ENCODE measurements at places on chromosomes 7 and 10.
A peak's percentile ranks its signal among the peaks of the same experiment; 100 is the strongest.

GRCh38 chr7:102973096-102973802, 60.4 kb downstream of the LRRC17 start:
- no peak for DNase-seq

GRCh38 chr7:39667341-39667923, 44.1 kb downstream of the RALA start:
- no peak for DNase-seq

GRCh38 chr10:63114031-63114814, 18.9 kb upstream of the NRBF2 start:
- no peak for DNase-seq

DNA sequence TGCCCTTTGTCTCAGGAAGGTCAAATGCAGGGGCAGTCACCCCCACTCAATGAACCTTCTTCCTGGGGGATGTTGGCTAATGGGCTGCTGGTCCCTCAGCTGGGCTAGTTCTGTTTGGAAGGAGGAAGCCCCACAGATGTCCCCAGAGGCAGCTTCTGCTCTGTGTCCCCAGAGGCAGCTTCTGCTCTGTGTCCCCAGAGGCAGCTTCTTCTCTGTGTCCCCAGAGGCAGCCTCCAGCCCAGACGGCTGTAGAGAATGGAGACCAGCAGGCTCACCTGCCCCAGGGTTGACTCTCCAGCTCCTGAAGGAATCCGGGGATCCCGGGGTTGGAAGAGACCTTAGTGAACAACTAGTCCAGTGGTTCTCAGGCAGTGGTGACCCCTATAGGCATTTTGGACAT, 62.5 kb upstream of the LEP start:
- no peak for DNase-seq

DNA sequence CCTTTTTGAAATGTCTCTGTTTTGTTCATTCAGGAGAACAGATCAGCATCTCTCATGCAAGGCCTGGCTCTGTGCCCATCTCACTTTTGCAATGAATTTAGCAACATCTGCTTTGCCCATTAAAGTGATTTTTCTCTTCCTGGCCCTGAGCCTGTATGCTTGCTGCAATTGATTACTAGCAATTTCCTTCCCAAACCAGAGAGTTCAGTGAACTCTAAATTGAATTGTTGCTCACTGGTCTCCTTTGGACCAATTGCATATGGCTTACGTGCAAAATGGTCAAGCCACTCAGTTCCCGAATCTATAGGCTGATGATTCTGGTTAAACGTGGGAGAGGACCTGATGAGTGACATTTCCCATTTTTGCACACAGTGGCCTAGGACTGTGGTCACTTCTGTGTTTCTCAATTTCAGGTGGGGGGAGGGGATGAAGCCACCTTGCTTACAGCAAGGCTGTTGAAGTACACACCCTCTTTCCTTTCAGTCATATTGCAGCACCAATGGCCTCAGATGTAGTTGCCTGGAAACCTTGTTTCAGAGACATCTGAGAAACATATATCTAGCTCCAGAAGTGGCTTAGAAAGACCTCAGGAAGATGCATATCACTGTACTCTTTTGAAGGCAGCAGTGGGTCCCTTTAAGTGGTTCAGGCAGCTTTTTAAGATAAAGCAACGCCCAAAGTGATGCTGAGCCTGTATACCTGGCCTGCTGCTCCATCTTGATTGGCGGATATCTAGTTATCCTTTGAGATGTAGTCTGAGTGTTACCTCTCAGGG, 201.4 kb downstream of the PTEN start:
- no peak for DNase-seq

- DNase-seq: no peak
These were observed 340.2 kb upstream of the CELF2 start for GRCh38 chr10:10677479-10677878.

DNA sequence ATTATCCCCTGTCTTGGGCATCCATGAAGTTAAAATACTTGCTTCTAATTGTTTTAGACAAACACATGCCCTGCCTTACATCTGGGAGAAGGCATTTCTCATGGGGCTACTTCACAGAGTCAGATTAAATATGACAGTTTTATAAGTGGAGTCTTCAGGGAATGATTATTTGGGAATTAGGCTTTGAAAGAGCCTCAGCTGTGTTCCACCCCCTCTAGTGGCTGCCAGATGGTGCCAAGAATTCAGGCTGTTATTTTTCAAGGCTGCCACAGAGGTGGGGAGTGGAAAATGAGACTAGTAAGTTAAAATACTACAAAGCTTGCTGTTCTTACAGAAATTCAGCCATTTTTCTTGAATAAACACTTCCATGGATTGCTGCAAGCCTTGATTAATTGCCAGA, 45.8 kb upstream of the DNAH11 start:
- DNase-seq: no peak

- no peak for DNase-seq
These were observed 106.6 kb downstream of the DKK1 start for GRCh38 chr10:52420656-52421055.

DNA sequence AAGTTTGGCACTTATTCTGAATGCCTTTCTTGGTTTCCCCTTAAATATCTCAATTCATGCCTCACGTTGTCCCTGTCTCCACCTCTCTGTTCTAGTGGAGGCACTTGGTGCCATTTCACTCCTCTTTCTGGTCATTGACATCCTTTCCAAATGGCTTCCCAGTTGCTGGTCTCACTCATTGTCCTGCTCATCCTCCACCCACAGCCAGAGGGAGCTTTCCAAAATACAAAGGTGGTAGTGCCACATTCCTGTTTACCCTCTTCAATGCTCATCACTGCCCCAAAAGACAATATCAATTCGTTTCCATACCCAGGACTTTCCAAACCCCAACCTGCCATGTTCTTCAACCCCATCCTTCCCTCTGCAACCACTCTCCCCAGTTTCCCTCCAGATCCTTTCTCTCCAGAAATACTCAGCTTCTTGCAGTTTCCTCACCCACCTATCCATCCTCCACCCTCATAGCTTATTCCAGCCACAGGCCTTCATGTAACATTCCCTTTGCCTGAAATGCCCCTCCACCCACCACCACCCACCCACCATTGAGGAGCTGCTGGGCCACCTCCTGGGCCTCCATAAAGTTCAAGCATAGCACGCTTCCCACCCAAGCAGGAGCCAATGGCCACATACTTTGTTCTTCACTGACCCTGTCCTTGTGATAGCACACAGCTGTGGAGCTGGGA, 63.1 kb upstream of the ADRB1 start:
- no peak for DNase-seq

DNA sequence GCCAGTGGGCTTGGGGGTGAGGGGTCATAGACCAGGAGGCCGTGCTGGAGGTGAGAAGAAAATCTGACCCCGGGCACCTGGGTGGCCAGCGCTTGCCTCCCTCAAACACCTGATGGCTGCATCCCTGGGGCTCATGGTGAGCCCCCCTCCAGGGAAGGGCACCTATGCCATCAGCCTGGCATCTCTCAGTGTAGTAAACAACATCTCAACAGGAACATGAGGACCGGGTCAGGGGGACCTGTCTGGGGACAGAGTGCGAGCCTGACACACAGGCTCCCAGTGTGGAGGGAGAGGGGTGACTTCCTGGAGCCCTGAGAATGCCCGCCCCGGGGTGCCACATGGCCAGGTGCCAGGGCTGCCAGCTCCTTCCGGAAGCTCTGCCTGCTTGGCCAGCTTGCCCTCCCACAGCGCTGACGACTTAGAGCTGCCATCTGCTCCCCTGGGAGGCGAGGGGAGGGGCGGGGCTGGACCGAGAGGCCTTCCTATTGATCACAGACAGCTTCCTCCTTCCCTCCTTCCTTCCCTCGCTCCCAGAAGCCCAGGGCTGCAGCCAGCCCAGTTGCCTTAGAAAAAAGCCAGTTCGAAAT, 12.3 kb downstream of the STX1A start:
- no peak for DNase-seq

DNA sequence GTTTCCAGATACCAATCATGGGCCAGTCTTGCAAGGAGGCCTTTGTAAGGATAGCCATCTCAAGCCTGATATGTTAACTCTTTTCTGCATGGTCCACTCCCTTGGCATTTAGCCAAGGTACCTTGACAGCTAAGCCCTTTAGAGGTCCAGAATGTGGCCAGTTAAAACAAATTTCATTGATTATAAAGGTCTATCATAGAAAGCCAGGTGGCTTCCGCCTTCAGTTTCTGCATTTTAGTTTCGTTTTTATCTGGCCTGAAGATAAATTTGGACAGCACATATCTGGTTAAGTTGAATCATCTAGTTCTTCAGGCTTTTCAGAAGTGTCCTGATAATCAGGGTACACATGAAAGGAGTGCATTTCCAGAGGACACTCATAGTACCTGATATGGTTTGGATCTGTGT, 30.7 kb downstream of the ANKIB1 start:
- no peak for DNase-seq

DNA sequence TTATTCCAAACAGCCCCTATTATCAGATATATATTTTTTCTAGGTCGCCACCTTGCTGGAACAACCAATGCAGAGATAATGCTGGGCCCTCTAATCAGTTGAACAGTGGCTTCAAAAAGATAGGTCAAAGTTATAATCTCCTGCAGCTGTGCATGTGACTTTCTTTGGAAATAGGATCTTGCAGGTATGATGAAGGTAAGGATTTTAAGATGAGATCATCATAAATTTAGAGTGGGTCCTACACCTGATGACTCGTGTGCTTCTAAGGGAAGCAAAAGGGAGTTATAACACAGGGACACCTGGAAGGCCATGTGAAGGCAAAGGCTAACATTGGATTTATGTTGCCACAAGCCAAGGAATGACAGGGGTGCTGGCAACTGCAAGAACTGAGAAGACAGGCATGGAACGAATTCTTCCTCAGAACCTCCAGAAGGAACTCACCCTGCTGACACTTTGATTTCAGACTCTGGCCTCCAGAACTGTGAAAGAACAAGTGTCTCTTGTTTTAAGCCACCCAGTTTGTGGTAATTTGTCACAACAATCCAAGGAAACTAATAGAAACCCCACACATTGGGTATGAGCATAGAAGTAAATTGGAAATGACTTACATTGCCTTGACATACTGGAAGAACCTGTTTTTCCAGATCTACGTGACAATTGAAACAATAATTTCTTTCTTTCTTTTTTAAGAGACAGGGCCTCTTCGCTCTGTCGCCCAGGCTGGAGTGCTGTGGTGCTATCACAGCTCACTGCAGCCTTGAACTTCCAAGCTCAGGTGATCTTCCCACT, 34.4 kb downstream of the CCDC71L start:
- DNase-seq: no peak

DNA sequence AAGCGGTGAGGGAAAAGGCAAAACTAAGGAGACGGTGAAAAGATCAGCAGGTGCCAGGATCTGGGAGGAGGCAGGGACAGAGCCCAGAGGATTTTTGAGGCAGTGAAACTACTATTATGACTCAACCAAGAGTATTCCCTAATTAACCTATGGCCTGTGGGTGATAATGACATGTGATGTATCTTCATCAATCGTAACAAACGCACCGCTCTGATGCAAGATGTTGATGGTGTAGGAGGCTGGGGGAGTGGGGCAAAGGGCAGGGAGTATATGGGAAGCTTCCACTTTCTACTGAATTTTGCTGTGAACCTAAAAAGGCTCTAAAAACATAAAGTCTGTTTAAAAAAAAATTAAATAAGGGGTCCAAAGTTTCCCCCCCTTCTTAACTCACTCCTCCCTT, 25.5 kb upstream of the EZH2 start:
- DNase-seq: no peak

DNA sequence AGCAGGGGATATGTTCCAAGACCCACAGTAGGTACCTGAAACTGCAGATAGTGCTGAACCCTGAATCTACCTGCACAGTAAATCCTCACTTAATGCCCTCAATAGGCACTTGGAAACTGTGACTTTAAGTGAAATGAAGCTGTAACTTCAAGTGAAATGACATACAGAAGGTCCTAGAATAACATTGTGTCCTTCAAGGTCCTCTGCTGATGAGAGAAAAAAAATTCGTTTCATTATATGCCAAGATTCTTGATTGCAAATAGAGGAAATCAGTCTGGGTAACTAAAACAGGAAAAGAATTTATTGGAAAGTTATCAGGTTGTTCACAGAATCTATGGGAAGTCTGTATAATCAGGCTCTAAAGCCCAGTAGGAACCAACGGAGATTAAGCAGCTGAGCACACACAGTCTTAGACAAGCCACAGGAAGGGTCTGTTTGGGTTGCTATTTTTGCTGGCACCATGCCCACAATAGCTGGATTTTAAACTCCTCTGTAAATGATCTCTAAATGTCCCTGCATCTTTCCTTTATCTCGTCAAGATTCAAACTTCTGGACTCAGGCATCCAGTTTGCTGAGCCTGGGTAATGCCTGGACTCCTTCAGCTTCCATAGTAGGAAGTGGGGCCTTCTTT, 57.5 kb downstream of the EXOC4 start:
- no peak for DNase-seq

- DNase-seq: peak; percentile 52
These were observed 46.6 kb downstream of the PWWP2B start for GRCh38 chr10:132443605-132443982.

DNA sequence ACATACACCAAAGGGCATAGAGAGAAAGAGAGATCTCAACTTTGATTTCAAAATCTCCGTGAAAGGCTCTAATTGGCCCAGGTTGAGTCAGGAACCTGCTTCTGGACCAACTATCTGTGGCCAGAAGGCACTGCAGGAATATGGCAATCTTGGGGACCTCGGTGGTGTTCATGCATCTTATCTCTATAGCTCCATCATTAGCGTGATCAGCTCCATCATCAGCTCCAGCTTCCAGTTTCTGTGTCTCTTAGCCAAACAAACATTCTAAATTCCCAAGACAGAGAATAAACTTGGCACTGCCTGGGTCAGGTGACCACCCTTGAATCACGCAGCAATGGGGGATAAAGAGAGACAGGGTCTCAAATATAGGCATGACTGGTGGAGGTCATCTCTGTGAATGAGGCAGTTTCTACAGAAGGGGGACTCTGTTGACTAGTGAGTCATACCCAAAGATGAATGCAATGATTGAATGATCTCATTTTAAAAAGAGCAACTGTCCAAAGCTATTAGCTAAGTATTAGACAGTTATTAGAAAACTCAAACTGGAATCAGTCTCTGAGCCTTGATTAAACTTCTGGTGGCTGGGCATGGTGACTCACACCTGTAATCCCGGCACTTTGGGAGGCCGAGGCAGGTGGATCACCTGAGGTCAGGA, 5.4 kb upstream of the NRF1 start:
- DNase-seq: no peak

DNA sequence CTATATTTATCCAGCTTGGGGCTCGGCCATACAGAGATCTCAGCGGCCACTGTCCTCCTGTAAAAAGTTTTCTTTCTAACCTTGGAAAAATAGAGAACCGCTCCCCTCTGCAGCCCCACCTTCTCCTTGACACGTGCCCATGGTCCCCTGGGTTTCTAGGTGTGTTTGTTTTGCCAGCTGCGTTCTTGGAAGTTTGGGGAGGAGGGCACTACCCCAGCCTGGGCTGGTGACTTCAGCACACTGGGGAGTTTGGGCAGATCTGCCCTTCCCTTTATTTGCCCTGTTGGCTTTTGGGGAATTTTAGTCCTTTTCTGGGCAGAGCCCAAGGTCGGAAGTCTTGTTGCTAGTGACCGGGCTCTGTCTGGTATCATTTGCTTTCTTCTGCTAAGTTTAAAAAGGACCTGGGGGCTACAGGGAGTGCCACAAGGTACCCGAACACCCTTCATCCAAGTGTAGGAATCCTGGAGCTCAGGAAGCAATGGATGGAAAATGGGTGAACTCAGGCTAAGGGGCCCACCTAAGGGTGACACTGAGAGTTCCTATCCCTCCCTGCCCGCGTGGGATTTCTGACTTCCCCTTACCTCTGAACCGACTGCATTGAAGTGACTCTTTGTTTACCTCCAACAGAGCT, 1.7 kb downstream of the ADAMTS14 start:
- no peak for DNase-seq

GRCh38 chr7:139523199-139523941, at the start of gene CLEC2L:
TSS of gene CLEC2L (plus strand) at chr7:139523685. CDS start at chr7:139523928, 243 bp downstream.
- no peak for DNase-seq

GRCh38 chr7:148437043-148437442, 153.5 kb upstream of the C7orf33 start:
- no peak for DNase-seq

- DNase-seq: no peak
These were observed 129.7 kb upstream of the KLF6 start for GRCh38 chr10:3914733-3915132.

Data from stimulated activated CD8-positive, alpha-beta memory T cell treated with anti-CD3 and anti-CD28 coated beads, Interleukin-4, amount 100 ng/mL, for 1 hour (primary cell).